ENCODE measurements at places on chromosomes 13 and 19. TPM values are rescaled to one million over a fixed set of nuclear protein-coding genes. Genes with fewer than 3 reads are reported as not detected.
A peak's percentile ranks its signal among the peaks of the same experiment; 100 is the strongest.

The CLDND2 gene
- total RNA-seq = not detected

The CACNA1A gene
- total RNA-seq = 2.1 TPM

DNA sequence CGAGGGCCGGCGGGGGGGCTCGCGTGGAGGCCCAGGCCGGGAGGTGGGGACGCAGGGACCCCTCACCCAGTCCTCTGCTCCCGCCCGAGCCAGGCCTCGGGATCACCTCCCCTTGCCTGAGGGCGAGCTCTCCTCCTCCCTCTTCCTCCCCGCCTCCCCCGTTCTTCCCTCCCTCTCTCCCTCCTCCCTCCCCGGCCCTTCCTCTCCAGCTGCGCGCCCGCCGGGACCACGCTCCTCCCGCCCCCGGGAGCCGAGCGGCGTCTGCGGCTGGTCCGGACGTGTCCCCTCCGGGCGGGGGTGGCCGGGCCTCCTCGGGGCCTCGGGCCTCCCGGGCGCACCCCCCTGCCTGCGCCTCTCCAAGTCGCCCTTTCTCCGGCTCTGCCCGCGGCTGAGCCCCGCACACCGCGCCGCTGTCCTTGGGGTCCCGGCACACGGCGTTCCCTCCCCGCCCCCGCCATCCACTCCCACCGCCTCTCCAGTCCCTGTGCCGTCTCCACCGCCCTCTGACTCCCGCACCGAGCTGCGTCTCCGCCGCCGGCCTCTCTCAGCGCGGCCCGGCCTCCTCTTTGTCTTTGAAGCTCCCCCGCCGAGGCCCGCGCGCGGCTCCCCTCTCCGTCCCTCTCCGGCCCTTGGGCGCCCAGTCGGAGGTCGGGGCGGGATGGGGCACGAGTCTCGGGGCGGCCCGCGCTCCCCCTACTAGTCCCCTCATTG, 5.7 kb downstream of the SOX1 start:
- DNase-seq = no peak

- DNase-seq = peak; percentile 67
Measured at GRCh38 chr13:105918842-105919741, 616.4 kb downstream of the EFNB2 start.

- DNase-seq = no peak
Measured at GRCh38 chr13:59531571-59532091, 632.1 kb downstream of the DIAPH3 start.

DNA sequence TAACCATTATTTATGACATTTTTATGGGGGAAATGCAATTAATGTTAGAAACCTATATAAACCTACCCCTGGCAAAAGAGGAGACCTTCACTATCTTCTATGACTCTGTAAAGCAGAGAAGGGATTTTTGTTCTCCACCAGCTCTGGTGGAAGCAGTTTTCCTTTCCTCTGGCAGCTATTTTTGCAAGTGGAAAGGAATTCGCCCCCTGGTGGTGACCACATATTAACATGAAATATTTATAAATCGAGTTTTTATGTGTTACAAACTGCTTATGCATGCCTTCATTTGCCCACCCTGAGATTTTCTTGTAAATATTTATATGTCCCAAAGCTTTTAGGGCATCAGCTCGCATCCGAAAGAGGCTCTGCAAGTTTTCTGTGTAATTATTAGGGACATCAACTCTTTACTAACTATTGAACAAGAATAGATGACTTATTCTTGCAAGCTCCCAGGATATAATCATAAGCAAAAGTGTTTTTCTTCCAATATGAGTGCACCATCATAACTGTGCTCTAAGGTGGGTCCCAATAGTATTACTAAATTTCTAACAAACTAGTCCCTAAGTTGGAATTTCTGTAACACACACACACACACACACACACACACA, 62.4 kb downstream of the SERTM1 start:
- DNase-seq = peak; percentile 18

GRCh38 chr19:18637673-18638630, 1.1 kb downstream of the KLHL26 start:
- peak; percentile 86 for DNase-seq

- no peak for DNase-seq
Measured at GRCh38 chr13:44807449-44808034, 181.7 kb downstream of the NUFIP1 start.

DNA sequence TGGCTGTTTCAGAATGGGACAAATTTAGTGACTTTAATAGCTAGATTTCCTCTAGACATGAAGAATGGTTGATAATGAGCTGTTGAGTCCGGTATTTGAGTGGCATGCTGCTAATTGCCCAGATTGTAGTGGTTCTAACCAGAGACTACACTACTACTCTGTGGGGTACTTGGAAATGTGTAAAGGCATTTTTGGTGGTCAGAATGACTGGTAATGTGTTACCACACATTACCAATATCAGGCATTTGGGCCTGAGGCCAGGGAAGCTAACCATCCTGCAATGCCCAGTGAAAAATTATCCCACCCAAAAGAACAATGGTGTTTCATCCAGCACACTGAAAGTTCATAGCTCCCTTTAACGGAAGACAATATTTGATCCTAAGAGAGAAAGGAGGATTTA, 17.5 kb upstream of the N4BP2L1 start:
- no peak for DNase-seq
